ENCODE measurements at places on chromosomes 7 and 10.

GRCh38 chr10:106679314-106679713 lies 485.2 kb downstream of the SORCS1 start:
- DNase-seq = no peak

DNA sequence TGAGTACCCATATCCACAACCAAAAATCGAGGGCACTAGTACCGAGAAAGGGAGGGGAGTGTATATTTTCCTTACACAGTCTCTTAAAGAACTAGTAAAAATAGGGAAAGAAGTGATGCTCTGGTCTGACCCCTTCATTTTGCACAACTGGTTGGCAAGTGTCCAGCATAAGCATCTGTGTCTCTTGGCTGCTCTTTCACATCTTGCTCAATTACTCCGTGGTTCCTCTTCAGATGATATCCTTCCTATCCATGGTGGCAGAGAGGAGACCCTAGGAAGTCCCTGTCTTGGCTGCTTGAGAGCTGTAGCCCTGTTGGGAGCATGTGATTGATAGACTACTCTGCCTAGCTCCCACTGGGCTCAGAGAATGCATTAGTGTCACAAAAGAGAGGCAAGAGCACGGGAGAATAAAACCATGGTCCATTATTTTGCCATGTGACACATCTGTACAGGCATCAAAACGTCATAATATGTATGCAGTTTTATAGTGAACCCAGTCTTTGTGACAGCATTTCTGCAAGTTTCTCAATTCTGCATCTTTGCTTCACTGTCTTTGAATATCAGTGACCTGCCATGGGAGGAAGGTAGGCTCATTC lies 111.8 kb upstream of the ANKRD1 start:
- no peak for DNase-seq

DNA sequence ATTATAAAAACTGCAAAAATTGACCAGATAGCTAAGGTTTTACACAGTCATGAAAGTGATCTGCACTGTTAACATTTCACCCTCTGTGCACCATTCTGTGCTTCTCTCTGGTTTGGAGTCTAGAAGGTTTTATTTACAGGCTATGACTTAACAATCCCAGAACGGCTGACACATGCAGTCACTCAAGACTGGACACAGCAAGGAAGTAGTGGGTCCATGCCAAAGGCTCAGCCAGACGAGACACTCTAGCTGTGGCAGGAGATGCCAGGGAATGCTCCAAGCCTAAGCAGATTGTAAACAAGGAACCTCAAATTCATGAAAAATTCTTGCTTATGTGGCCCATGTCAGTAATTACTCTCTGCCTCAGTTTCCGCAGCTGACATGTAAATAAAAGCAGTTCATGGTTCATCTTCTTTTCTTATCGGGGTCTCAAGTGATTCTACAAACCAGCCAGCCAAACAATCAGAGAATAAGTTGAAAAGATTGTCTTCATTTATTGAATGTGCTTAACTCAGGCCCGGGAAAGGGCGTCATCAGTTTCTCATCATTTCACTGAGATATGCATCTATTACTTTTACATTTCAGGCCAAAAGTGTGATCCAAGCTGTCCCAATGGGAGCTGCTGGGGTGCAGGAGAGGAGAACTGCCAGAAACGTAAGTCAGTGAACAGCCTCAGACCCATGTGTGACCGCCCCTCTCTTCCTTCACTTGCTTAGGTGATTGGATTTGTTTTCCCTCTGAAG lies 132.1 kb downstream of the EGFR start:
- DNase-seq = no peak

GRCh38 chr7:101901661-101902491 lies 84.5 kb downstream of the CUX1 start:
- no peak for DNase-seq

- no peak for DNase-seq
Measured at GRCh38 chr10:88195841-88196240, 332.4 kb downstream of the PTEN start.

DNA sequence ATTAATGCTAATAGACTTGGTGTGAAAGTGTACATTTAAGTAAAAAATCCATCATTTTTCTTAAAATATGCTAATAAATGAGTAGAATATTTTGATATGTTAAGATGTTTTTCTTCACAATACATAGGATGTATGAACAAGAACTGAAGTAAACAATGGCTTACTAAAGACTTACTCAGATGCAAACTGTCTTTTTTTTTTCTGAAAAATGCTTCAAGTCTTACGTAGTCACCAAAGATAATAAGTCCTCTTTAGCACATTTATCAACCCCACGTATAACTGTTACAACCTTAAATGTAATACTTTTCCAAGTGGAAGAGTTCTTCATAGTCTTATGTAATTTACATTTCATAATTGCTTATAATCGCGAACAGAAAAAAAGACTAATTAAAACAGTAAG lies 54.8 kb downstream of the MDFIC start:
- DNase-seq = no peak

DNA sequence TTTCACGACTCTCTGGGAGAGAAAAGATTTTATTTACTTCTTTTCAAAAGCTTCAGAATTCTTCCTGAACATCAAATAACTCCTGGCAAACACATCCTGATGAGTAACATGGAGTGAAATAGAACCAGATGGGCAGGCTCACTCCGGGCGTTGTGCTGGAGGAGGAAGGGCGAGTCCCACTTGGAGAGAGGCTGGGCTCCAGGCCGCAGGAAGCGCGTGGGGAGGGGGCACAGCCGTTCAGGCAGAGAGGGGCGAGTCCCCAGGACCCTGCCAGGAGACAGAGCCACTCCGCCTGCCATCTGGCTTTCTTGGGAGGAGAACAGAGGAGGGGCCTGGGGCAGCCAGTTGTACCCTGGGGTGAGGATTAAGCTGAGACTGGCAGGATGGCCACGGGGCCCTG lies 265.9 kb upstream of the ZMIZ1 start:
- DNase-seq = no peak

DNA sequence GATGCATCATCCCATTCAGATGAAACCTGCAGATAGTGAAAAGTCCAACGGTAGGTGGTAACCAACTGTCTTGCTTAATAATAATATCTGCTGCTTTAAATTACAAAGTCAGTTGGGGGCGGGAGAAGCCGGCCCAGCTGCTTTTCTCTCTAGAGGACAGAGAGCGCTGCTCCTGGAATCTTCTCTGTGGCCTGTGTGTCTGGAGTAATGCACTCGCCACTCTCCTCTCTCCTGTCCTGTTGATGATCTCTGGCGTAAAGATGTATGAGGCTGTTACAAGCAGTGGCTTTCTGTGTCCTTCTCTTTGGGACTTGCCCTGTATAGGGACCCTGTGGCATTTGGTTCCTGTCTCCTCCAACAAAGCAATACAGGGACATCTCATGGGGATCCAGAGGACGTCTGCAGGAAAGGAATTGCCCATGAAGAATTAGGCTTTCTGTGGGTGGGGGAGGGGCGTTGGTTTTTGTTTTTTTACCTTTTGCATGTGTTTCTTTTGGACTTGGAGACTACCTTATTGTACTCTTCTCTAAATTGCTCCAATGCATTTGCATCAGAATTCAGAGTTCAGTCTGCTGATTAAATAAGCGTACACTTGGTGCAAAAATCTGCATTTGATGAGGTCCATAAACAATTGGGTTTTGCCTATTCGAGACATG lies 231.6 kb downstream of the CELF2 start:
- DNase-seq = no peak

- DNase-seq = no peak
Measured at GRCh38 chr10:114822444-114823076, 980 bp downstream of the FHIP2A start.

DNA sequence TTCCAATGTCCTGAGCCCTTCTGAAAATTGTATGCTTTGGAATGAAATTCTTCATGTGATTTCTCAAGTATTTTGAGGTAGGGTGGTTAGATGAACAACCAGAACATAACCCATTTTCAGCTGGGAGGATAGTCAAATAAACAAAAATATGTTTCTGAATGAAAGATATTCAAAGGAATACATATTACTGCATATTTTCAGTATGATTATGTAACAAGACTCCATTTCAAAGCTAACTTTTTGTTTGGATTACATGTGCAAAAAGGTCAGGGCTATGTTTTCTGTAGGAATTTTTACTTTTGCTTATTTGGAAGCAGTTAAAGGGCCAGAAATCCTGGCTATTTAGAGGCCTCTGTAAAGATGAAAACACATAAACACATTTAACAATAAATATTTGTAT lies 27.7 kb downstream of the CDK6 start:
- DNase-seq = no peak

- DNase-seq = no peak
Measured at GRCh38 chr10:132796846-132797245, 10.9 kb upstream of the NKX6-2 start.

GRCh38 chr10:77049146-77049545 lies 588.5 kb downstream of the KCNMA1 start:
- DNase-seq = no peak

- no peak for DNase-seq
Measured at GRCh38 chr7:152591976-152592375, 84.0 kb downstream of the XRCC2 start.

DNA sequence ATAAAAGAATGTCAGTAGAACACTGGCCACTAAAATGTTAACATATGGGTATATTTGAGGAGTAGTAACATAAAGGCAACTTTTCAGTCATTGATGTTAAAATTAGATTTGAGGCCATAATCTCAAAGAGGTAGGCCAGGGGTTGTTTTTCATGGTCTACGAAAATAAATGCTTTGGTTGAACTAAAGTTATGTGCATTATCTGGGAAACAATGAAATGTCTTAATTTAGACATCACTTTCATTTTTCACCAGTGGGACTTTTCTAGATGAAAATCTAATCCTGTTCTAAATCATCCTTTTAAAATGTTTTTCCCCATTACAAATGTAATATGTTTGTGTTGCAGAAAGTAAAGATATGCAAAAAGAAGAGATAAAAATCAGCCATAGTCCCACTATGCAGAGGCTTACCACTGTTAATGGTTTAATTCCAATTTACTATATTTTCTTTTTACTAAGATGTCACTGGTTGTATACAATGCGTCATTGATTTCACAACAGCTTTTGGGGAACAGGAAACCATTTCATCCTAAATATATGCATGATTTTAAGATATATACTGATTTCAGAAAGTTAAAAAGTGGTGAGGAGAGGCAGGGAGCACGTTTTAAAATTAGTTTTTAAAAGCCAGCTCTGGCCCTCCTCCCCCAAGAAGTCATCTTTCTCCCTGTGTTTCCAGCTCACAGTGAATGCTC lies 64.3 kb downstream of the ARID5B start:
- DNase-seq = no peak

GRCh38 chr10:118868589-118868988 lies 113.8 kb upstream of the CACUL1 start:
- DNase-seq = no peak

- no peak for DNase-seq
Measured at GRCh38 chr10:100043796-100044195, 34.0 kb upstream of the DNMBP start.

- DNase-seq = no peak
Measured at GRCh38 chr10:53580465-53580864, 807.9 kb upstream of the MBL2 start.

DNA sequence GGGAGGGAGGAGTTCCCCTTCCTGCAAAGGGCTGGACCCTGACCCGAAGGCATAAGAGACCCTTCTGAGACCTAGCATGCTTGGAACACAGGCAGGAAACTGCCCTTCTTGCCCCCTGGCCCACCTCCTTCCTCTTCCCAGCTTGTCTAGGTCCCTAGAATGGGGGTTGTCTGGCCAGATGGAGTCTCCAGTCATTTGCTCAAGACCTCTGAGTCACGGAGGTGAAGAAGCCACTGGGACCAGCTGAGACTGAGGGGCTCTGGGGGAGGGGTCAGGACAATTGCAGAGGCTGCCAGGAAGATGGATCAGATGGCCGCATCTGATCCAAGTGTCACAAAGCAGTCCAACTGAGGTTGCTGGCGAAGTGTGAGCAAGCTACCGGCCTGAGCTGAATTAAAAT lies 46.2 kb downstream of the COL13A1 start:
- DNase-seq = no peak

DNA sequence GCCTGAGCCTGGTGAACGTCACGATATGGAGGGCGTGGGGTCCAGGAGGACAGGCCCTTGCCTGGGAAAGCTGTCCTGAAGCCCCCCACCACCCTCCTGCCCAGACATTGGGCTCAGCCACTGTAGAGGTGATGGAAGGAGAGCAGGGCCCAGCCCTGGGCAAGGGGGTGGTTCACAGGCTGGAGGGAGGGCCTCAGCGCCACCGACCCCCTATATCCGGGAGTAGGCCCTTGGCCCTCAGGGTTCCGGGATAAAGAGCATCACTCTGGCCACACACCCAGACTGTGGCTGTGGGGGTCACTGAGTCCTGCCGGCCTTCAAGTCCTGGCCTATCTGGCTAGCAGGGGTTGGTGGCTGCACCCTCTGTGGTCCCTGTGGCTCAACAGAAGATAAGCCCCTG lies 55.3 kb upstream of the GTF2IRD1 start:
- DNase-seq = no peak

- no peak for DNase-seq
Measured at GRCh38 chr7:44131173-44132029, 8.1 kb upstream of the POLD2 start.

GRCh38 chr10:100184840-100185239 lies 989 bp downstream of the ERLIN1 start:
- DNase-seq = no peak

- no peak for DNase-seq
Measured at GRCh38 chr10:116772909-116773705, 30.7 kb upstream of the HSPA12A start.

- DNase-seq = no peak
Measured at GRCh38 chr7:75870557-75871161, 8.2 kb upstream of the RHBDD2 start.

DNA sequence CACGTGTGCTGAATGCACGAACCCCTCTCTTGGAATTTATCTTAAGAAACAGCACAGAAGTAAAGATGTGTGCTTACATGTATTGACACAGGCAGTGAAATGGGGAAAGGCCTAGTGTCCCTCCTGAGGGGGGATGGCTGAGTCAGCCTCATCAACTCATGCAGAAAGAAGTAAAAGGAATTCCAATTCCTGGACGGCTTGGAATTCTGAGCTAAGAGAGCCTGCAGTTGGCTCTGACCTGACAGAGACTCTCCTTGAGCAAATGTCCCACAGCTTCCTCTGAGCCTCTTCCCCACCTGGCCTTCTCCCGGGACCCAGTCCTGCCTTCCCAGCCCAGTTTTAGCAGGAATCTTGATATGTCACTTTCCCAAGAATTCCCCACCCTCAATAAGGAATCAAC lies 542.4 kb upstream of the ADARB2 start:
- no peak for DNase-seq

DNA sequence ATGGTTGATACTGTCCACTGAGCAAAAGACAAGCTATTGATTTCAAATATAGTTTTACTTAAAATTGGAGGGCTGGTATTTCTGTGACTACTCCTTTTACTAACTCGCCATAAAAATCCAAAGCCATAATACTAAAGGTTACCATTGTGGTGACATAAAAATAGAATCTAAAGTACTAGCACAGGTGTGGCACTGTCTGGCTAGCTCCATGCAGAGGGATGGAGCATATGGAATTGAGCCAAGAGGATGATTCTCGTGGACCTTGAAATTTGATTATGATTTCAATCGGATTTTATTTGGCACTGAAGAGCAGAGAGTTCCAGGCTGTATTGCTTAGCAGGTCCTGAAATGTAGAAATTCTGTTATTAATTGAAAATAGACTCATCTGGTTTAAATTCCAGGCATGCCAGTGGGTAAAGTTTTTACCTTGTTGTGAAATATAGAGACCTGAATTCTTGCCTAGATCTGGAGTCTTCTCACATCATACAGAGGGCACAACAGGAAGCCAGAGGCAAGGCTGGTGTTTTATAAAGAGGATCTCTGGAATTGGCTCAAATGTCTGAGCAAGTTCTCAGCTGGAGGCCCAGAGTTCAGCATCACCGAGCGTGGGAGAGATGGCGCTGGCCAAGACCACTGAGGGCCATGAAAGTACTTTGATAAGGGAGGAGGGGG lies 29.9 kb upstream of the DLD start:
- no peak for DNase-seq

GRCh38 chr10:106857213-106857612 lies 307.3 kb downstream of the SORCS1 start:
- no peak for DNase-seq

All from stimulated activated CD8-positive, alpha-beta memory T cell treated with anti-CD3 and anti-CD28 coated beads, Interleukin-12 subunit alpha, Interleukin-12 subunit beta, amount 100 ng/mL, for 4 hours (primary cell).